Skeletal muscle cell (primary cell): ENCODE measurements at places on chromosomes 2 and 18.
A peak's percentile ranks its signal among the peaks of the same experiment; 100 is the strongest.

DNA sequence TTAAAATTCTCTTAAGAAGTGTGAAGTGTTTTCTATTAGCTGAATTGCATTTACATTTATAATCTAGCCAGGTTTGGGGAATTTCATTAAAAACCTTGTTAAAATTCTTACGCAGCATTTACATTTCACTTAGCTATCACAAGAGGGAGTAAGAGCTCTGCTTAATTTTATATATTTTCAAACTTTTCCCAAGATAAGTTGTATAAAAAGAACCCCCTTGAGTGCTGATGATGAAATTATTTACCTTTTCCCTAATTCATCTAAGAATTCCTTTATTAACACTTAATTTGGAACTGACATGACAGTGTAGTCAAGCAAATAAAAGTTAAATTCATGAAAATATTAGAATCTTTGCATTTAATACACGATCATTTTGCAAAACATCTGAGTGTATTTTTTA is 54.2 kb upstream of the ZSWIM2 start:
- no peak for DNase-seq

GRCh38 chr2:127017548-127017947 is 89.4 kb downstream of the BIN1 start:
- DNase-seq: no peak

DNA sequence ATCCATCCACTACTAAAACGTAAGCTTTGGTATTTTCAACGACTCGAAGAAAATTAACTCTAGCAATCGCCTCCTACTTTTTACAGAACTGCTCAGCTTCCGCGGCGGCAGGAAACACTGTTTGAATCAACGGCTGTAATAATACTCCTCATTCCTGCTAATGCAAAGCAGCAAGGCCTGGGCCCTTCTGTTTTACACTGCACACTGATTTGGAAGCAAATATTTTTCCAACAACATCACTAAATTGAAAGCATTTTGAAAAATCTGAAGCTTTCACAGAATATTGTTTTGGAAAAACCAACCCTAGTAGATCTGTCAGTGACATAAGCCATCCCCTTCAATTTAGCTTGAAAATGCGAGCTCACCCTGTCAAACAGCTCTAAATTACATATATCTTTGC is 261.2 kb downstream of the TXNL1 start:
- DNase-seq: no peak

DNA sequence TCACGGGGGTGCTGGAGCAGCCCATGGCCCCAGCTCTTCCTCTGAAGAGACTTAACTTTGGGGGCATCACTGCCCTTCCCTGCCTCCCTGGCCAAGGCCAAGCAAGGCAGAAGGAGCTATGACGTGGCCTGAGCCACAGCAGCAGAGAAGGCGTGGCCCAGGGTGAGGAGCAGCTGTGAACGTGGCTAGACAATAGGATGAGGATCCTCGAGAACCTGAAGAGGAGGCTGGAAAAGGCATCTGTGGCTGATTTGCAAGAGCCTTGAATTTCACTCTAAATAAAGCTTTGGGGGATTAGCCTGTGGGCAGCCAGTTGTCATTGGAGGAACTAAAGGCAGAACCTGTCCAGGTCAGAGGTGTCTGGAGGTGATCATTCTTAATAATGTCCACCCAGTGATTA is 652.9 kb upstream of the ID2 start:
- DNase-seq: no peak

DNA sequence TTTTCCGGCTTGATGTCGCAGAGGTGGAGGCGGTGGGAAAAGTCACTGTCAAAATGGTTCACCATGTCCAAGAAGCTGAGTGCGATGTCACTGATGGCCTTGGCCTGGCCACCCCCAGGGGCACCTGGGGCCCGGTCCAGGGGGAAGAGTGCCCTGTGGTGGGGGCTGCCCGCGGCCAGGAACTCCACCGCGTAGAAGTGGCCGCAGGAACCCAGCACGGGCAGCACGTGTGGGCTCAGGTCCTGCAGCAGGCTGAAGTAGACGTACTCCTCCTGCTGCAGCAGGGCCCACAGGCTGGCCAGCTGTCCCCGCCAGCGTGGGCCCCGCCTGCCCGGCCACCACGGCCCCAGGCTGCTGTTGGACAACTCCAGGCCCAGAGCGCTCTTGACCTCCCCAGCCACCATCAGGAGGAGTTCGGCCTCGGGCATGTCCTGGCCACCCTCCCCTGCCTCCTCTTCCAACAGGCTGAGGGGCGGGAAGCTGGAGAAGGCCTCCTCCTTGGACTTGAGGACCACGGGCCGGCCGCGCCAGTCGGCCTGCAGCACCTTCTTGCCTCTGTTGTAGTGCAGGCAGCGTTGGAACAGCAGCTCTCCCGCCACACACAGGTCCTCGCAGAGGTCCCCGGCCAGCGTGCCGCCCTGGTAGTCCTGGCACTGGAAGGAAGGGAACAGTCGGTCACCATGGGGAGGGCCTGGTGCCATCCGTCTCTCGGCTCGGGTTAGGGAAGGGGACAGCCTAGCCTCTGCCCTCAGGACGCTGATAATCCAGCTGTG is 10.3 kb downstream of the DIPK1C start:
- no peak for DNase-seq

DNA sequence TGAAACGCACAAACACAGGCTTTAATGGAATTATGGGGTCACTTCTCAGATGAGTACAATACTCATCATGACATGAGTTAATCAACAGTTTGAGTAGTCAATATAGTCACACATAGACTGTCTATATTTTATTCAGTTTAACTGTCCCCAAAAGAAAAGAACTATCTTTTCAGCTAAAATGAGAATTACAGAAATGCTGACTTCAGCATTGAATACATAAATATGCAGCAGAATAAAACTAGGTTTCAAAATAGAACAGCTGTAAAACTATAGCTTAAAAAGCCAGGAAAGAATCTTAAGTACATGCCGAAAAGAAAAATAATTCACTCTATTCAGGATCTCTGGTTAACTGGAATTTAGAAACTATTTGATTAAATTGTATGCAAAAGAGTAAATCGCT is 30.0 kb downstream of the SMAD4 start:
- DNase-seq: no peak

DNA sequence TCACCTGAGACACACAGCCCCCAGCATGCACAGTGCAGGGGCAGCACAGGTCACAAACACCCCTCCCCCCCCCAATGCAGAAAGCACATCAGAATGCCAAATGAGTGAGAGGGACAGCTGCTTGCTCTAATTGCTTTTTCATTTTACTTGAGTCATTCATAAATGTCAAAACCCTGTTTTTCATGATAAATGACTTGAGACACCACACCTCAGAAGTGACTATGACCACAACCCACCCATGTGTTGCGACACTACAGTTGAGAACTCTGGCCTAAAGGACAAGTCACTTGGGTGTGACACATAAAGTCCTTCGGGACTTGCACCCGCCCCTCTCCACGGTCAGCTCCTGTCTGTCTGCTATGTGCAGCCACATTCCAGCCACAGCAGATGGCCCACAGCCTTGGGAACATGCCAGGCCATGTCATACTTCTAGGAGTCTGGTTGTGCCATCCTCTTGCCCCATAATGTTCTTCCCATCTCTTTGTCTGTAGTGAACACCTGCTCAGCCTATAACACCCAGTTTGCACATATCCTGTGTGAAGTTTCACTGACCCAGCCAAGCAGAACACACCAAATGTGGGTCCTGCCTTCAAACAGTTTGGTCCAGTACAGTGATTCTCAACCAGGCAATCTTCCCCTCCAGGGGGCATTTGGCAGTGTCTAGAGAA is 30.2 kb upstream of the RIOK3 start:
- DNase-seq: peak; percentile 54

DNA sequence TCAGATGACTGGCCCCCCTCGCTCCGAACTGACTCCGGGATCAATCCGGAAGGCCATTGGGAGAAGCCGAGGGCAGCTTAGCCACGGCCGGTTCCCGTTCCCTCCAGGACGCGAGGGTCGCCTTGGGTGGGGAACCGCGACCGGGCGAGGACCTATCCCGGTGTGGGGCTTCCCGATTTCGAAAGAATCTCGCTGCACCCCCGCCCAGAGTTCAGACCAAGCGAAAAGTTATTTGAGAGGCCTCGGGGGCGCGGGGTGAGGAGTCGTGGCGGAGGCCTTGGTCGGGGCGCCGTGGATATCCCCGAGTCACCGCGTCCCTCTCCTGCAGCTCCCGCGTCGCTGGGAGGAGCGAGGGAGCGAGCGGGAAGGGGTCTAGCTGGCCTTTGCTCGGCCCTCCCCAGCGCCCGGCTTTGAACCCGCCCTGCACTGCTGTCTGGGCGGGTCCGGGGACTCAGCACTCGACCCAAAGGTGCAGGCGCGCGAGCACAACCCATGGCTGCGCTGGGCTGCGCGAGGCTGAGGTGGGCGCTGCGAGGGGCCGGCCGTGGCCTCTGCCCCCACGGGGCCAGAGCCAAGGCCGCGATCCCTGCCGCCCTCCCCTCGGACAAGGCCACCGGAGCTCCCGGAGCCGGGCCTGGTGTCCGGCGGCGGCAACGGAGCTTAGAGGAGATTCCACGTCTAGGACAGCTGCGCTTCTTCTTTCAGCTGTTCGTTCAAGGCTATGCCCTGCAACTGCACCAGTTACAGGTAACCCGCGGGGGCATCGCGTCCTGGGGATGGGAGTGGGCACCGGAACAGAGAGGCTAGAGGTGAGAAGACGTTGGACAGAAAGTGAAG is at the start of gene CYP27A1:
TSS of gene CYP27A1 (plus strand) at position 457 of the 837 bp plus-strand sequence. CDS start at position 493, 36 bp downstream.
- DNase-seq: no peak

- no peak for DNase-seq
Measured at GRCh38 chr18:56831988-56832387, 180.8 kb downstream of the WDR7 start.

GRCh38 chr2:238082151-238082550 is 18.0 kb upstream of the ESPNL start:
- DNase-seq: no peak

GRCh38 chr18:49920731-49921130 is 107.4 kb upstream of the ACAA2 start:
- DNase-seq: peak; percentile 15

- DNase-seq: no peak
Measured at GRCh38 chr2:241850544-241851324, 8.0 kb downstream of the PDCD1 start.

DNA sequence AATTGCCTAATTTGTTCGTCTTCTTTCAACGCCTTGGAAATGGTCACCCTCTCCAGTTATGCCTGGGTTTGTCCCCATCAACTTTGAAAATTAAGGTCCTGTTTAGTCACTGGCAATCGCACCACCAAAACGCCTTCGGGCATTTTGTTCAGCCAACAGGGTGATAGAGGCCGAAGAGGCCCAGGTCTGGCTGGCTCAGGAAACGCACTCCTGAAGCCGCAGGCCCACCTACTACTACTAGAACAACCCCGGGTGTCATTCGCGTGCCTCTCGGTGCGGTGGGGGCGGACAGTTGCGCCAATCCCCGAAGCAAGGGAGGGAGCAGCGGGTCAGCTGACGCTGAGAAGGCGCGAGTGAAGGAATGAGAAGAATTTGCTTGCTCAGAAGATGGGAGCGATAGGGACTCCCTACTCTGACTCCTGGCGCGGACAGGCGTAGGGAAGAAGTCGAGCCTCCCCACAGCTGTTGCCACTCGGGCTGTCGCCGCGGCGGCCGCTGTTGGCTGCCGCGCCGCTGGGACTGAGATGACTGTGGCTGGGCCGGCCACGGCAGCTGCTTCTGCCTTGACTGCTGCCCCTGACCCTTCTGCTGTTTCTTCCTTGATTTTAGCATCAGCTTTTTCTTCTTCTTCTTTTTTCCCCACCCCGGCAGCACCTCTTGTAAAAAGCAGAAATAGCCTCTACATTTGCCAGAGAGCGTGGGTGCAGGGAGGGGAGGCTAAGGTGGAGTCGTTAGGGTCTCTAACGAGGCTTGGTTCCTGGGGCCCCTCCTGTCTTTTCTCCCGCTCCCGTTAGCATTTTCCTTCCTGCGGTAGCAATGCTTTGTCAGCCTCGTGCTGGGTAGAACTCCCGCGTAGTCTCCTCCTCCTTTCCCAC is 387.6 kb downstream of the FIGN start:
- peak; percentile 61 for DNase-seq

GRCh38 chr2:135409436-135409835 is 121.6 kb downstream of the ZRANB3 start:
- DNase-seq: no peak

DNA sequence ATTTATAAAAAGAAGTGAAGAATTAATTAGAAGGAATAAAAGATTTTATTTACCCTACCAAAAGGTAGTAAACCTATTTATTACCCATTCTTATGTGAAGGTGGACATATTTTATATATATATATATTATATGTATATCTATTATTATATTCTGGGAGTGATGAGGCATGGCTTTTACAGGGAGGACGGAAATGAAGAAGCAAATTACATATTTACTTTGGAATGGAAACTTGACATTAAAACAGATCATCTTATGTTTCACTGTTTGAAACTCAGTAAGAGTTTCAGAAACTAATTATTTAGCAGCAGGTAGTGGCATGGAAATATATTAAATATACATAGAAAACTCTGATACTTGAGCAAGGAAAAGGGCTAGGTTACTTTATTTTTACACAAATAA is 143.4 kb downstream of the LCLAT1 start:
- no peak for DNase-seq

DNA sequence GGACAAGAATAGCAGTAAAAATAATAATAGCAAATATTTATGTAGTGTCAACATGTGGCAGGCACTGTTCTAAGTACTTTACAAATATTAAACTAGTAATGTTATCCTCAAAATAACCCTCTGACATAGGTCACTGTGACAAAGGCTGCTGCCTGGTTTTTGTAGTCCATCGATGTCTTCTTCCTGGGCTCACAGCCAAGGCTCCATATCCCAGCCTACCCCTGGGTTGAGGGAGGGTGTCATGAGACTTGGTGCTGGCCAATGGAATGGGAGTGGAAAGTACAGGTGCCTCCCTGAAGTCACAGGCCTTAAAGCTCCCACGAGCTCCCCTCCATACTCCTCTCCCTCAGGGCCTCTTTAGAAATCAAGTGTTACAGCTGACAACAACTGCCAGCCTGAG is 159.3 kb downstream of the CYRIA start:
- no peak for DNase-seq

GRCh38 chr2:181123798-181124231 is 143.4 kb downstream of the UBE2E3 start:
- DNase-seq: no peak

GRCh38 chr2:119383410-119384140 is 16.8 kb downstream of the DBI start:
- no peak for DNase-seq

DNA sequence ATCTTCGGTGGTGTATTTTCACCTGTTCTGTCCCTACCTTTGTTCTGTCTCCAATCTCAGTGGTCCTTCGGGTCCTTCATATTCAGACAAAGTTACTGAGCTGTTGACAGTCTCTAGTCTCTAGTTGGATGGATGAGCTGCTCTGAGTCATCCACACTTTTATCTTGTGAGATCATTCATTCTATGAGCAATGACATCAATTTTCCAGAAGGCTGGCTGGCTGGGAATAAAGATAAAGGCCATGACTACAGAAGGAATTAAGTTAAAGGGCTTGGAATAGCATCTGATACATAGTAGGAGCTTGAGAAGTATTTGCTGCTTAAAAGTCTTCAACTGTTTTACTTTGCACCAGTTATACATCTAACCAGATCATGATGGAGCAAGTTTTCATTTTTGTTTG is 43.1 kb upstream of the SLC39A10 start:
- peak; percentile 64 for DNase-seq

DNA sequence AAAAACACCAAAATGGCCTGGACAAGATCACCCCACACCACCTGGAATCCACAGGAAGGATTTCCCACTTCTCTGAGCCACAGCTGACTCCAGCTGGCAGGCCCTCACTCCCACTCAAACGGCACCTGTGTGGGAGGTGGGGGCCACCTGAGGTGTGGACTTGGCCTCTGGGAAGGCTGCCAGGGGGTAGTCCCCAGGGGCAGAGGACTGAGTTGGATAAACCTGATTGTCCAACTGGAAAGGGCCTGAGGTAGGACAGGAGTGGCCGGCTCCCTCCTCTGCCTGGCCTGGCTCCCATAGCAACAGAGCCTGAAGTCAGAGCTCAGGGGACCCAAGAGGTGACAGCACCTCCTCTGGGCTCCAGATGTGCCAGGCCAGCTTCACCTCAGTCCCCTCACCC is 300.2 kb downstream of the CELF4 start:
- no peak for DNase-seq
